ENCODE measurements at places on chromosomes 2 and 18.
A peak's percentile ranks its signal among the peaks of the same experiment; 100 is the strongest.

DNA sequence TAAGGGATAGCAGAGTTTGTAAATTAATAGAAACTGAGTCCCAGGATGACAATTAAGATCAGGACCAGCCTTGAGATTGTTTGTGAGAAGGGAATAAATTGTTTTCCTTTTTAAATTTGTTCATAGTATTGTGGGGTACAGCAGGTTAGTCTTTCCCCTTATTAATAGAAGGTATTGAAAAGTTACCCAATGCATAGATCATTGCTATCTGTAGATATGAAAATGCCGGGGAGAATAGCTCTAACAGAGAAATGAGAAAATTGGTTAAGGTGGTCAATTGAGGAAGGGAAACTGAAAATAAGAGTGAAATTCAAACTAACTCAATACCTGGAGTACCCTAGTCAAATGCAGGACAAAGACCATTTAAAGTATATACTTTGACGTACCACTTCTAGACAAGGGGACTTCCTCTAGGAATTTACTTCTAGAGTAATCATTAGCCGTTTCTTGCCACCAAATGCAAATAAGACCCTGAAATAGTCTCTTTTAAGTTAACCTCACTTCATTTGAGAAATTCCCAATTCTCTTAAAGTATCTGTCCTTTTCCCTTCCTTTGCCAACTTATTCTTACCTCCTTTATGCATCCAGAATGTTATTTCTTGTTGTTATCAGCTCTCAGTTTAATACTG is 1224.4 kb upstream of the LRRTM1 start:
- DNase-seq = no peak

GRCh38 chr2:237132799-237133198 is 47.1 kb downstream of the COPS8 start:
- DNase-seq = peak; percentile 7

DNA sequence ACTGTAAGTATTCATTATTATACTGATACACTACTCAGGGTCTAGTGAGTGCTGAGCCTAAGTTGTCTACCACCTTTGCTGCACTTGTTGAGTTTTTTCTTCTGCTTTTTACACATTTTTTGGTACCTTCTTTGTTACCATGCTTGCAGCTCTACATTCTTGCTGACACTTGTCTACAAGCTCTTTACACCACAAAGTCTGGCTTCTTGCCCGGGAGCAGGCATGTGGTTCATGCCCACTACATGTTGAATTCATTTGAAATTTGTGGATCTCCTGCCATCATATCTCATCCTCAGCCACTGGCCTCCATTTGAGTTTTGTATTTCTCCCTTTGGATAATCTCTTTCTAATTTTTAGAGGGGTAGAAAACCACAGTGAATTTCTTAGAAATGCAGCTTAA is 29.9 kb downstream of the IL18R1 start:
- no peak for DNase-seq

DNA sequence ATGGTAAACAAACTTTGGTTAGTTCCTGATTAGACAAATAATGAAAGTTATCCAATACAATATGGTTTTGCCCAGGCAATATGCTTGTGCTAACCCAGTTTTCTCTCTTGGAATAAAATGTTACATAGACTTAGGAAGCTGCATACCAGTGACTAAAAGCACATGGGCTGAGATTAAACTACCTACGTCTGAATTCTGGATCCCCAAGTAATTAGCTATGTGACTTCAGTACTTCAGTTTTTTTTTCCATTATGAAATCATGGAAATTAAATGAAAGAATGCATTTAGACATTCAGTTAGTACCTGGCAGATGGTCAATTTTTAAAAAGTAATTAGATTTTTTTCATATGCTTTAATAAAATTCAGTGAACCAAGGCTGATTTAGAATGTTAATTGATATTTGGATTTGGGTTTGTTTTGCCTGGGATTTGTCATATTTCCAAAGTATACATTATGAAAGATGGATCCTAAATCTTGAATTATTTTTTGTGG is 213.9 kb downstream of the PTH2R start:
- DNase-seq = no peak

GRCh38 chr18:10776493-10776892 is 250.7 kb downstream of the NAPG start:
- DNase-seq = no peak

GRCh38 chr2:102592601-102593000 is 26.8 kb upstream of the SLC9A2 start:
- DNase-seq = peak; percentile 86

- no peak for DNase-seq
Observed at GRCh38 chr2:197097578-197098366, 171.3 kb upstream of the PGAP1 start.

DNA sequence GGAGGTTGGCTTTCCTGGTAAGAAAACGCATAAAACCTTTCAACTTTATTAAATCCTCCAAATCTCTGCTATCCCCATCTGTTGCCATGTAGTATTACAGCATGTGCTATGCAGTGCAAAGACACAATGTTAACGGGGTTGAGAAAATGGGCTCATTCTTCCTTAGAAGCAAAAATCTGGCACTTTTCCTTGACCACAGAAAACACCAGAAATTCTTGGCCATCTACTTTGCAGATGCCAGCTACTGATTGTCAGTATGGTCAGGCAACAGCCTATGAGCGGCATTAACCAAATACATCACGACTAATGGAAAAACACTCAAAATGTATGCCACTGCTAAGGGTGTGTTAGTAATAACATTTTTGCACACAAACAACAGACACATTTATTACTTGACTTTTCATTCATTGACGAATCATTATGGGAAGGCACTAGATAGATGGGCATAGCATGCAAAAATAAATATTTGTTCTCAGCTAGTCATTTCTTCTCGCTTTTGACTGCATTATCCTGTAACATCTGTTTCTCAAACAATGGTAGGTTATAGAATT is 65.2 kb upstream of the CRIM1 start:
- DNase-seq = no peak

GRCh38 chr2:179854891-179855290 is 6.5 kb downstream of the ZNF385B start:
- no peak for DNase-seq

DNA sequence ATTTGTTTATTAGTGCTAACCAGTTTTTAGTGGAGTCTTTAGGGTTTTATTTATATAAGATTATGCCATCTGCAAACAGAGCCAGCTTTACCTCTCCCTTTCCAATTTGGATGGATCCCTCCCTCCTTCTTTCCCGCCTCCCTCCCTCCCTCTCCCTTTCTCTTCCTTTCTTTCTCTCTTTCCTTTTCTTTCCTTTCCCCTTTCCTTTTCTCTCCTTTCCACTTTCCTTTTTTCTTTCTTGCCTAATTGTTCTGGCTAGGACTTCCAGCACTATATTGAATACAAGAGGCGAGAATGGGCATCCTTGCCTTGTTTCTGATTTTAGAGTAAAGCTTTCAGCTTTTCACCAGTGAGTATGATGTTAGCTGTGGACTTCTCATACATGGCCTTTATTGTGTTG is 24.1 kb downstream of the COLEC11 start:
- DNase-seq = no peak

- DNase-seq = peak; percentile 82
Observed at GRCh38 chr2:47034973-47035609, 119.5 kb upstream of the MCFD2 start.

GRCh38 chr2:170467568-170468422 is 247.3 kb upstream of the SP5 start:
- DNase-seq = no peak

DNA sequence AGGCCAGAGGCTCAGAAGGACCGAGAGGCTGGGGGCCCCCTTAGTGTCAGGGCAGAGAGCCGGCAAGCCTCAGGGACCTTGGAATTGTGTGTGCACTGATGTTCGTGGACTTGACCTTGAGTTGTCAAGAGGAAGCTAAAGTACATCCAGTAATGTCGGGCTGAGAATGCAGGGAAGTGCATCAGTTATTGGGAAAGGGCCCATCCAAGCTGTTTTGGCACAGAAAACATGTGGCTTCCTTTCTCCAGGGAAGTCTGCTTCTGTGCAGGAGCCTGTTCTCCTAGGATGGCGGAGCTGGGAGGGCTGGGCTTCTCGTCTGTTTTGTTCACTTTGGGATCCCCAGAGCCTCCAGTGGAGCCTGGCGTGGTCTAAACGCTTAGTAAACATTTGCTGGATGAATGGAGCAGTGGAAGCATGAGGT is 23.7 kb downstream of the ATOH8 start:
- no peak for DNase-seq

- DNase-seq = no peak
Observed at GRCh38 chr2:44948565-44949328, 7.2 kb downstream of the SIX3 start.

DNA sequence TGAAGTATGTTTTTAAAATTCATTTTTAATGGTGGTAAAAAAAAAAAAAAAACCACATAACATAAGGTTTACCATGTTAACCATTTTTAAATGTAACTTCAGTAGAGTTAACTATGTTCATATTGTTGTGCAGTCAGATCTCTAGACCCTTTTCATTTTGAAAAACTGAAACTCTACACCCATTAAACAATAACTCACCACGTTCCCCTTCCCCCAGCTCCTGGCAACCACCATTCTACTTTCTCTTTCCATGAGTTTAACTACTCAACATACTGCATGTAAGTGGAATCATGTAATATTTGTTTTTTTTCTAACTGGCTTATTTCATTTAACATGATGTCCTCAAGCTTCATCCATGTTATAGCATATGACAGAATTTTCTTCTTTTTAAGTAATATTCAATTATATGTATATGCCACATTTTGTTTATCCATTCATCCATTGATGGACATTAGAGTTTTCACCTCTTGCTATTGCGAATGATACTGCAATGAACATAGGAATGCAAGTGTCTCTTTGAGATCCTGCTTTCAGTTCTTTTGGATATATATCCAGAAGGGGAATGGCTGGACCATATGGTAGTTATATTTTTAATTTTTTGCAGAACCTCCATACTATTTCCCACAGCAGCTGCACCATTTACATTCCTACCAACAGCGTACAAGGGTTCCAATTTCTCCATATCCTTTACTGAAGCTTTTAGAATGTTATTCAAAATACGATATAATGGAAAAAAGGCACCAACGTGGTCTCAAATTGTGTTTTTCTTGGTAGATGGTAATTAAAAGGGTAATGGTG is 91.0 kb downstream of the SPTBN1 start:
- no peak for DNase-seq

DNA sequence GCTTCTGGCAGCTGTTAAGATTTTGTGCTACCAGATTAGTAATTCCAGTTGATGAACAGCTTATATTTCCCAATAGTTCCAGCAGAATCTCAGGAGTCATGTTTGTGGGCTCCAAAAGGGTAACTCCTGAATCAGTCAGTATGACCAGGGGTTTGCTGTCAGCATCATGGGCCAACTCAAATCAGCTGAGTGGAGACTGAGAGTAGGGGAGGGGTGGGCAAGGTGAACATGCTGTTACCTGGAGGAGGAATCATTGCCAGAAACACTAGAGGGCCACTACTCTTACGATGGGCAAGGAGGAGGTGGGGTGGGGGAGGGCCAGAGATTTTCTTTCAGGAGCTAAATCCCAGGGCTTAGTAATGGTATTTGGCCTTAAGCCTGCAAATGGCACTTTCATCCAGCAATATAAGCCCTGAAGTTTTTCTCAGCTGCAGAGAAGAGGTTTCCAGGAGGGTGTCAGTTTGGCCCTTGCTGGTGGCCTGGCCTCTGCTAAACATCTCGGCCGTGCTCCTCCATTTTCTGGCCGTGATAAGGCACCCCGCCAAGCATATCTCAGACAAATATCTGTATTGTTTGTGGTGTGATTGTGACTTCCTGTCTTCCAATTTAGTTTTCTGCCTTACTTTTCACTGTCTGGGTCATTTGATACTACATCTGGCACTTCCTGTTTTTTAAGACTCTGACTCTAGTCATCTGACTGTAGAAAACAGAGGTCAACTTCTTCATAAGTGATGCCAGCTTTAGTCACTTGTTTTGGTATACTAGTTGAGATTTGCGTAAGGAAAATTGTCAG is 120.5 kb upstream of the CXCR4 start:
- DNase-seq = peak; percentile 82

GRCh38 chr2:627926-628560 is 49.2 kb downstream of the TMEM18 start:
- DNase-seq = no peak

DNA sequence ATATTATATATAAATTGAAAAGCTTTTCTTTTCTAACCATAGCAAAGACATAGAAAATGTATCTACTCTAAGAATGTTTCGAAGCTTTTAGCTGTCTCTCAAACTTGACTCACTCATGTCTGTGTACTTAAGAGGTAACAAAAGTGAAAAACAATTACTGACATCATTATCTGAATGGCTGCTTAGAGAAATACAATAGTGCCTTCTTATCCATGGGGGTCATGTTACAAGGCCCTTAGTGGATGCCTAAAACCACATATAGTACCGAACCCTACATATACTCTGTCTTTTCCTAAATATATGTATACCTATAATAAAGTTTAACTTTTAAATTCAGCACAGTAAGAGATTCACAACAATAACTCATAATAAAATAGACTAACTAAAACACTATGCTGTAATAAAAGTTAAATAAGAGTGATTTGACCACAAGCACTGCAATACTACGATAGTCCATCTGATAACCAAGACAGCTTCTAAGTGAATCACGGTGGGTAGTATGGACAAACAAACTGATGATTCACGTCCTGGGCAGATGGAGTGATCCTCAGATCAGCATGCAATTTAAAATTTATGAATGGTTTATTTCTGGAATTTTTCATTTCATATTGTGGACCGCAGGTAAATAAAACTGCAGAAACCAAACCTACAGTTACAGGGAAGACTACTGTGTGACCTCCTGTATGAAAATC is 246.2 kb downstream of the XIRP2 start:
- DNase-seq = no peak

DNA sequence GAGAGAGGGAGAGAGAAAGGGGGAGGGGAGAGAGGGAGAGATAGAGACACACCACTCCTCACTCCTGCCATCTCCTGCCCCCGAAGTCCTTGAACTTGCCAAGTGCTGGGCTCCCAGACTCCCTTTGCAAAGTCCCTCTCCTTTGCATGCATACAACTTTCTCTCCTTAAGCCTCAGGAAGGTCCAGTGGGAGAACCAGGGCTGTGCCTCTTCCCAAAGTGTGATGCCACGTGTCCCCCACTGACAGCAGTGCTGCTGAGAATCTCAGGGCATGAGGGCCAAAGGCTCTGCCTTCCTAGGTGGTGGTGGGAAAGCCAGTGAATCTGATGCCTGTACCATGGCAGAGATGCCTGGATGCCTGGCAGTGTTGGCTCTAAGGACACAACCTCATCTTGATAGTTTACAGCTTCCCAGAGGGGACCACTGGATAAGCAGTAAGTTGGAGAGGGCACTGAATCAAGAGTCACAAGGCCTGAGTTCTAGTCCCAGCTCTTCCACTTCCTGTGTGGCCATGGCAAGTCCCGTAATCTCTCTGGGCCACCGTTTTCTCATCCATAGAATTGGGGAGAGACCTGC is 103.4 kb downstream of the CLIP4 start:
- no peak for DNase-seq

GRCh38 chr18:25145731-25146511 is 206.0 kb downstream of the ZNF521 start:
- peak; percentile 30 for DNase-seq

GRCh38 chr2:9461079-9461478 is 13.3 kb upstream of the IAH1 start:
- DNase-seq = no peak

- DNase-seq = no peak
Observed at GRCh38 chr2:100986157-100986556, 15.9 kb upstream of the RPL31 start.
